ENCODE measurements at places on chromosomes 16 and 17.

DNA sequence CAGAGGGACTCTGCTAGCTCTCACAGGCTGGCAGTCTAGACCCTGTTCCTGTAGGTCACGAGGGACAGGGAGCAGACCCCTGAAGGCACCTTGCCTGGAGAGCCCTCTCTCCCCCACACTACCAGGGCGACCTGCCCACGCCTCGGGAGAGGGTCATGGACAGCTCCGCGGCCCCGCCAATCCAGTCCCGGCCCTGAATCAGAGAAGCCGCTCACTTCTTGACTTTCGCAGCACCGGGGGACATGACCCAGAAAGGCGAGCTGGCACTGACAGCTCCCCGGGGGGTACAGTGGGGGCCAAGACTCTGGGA, 5.1 kb downstream of the KIFC3 start:
- DNase-seq: no peak

- DNase-seq: no peak
These were observed 370.1 kb upstream of the PMFBP1 start for GRCh38 chr16:72542102-72542501.

DNA sequence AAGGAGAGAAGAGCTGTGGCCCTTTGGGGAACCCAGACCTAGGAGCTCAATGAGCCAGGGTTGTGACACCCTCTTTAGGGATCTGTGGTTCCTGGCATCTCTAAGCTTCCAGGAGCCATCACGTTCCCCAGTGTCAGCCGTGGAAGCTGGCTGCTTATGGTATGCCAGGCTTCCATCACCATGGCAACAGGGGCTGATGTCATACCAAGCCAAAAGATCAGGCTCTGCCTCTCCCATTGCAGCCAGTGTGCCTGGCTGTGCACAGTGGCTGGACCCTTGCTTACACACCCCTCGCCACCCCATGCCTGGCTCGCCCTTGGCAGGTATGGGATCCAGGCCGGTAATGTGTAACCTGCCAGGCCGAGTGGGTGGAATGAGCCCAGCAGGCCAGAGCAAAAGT, 91.1 kb downstream of the SSH2 start:
- DNase-seq: no peak

- DNase-seq: no peak
These were observed 118.4 kb upstream of the CDC42EP4 start for GRCh38 chr17:73430165-73430680.

GRCh38 chr16:54879681-54880080, 51.0 kb upstream of the IRX5 start:
- DNase-seq: no peak

DNA sequence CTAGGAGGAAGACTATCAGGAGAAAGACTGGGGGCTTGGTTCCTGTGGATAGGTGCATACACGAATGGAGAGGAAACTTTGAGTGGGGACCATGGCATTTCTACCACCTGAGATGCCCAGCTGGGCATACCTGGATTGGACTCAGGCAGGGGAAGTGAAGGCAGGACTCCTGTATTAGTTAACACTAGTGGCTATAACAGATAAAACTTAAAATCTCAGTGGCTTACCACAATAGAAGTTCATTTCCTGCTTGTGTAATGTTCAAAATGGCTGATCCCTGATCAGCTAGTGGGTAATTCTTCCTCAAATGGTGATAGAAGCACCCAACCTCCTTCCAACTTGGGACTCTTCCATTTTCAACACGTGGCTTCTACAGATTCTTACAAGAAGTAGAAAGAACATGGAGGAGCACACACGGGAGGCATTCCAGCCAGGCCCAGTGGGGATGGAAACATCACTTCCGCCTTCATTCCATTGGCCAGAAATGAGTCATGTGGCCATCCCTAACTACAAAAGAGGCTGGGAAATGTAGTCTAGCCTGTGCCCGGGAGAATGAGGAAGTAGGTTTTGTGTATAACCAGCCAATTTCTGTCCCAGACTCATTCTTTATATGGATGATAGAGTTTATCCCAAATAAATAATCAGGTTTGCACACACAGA, 112.1 kb downstream of the UTP18 start:
- no peak for DNase-seq

DNA sequence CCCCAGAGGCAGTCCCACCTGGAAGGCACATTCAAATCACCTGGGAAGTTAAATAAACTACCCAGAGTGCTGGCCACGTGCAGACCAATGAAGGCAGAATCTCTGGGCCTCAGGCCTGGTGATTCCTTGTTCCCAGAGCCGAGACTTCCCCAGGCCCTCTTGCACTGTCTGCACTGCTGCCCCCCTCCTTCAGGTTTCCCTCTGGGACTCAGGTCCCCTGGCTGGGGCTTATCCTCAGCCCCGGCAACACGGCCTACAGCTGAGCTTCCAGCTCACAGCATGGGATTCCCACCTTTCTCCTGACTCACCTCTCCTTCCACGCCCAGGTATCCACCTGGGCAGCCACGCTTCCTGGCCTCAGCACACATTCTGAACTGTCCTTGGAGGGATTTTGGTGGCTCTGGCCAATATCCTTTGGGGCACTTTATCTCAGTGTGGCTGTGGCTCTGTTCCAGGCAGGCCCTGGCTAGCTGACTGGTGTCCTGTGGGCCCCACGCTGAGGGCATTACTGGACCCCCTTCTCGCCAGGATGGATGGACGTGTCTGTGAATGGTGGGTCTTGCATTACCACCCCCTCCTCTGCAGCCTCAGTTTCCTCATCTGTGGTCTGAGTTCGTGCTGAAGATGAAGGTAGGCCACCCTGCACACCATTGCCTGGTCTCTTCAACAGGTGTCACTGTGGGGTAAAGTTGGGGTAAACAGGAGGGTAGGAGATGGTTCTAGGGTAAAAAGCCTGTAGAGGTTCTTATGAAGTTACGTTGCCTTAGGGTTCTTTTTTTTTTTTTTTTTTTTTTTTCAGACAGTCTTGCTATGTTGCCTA, 165.7 kb downstream of the IRF8 start:
- DNase-seq: no peak

DNA sequence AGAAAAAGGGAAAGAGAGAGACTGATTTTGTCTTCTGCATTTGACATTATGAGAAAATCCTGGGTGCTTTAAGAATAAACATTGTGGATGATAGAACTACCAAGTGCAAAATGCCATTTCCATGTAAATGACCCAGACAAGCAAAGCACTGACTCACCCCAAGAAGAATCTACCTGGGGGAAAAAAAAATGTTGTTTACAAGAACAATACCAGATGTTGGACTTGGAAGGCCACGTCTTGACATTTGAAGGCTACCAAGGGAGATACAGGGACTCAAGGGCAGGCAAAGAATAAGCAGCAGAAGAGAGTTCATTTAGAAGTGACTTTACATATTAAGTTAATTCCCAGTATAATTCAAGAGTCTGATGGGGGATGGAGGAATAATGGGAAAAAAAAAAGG, 125.3 kb downstream of the TMEM114 start:
- DNase-seq: no peak

DNA sequence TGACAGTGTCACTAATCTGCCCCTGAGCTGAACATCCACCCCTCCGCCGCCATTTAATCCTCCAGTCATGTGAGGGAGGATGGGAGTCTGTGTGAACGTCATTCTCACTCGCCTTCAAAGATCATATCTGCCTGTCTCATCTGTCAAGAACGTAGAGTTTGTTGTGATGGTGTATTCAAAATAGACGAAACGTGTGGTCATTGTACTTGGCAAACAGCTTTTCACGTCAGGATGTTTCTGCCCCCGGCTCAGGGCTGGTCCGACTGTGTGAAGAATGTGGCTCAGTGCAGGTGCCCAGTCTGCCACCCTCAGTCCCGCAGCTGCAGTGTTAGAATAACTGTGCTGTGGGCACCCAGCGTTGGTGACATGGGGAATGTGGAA, 148.0 kb downstream of the KCNJ12 start:
- DNase-seq: no peak

GRCh38 chr16:10169031-10169430, 13.2 kb downstream of the GRIN2A start:
- DNase-seq: no peak

DNA sequence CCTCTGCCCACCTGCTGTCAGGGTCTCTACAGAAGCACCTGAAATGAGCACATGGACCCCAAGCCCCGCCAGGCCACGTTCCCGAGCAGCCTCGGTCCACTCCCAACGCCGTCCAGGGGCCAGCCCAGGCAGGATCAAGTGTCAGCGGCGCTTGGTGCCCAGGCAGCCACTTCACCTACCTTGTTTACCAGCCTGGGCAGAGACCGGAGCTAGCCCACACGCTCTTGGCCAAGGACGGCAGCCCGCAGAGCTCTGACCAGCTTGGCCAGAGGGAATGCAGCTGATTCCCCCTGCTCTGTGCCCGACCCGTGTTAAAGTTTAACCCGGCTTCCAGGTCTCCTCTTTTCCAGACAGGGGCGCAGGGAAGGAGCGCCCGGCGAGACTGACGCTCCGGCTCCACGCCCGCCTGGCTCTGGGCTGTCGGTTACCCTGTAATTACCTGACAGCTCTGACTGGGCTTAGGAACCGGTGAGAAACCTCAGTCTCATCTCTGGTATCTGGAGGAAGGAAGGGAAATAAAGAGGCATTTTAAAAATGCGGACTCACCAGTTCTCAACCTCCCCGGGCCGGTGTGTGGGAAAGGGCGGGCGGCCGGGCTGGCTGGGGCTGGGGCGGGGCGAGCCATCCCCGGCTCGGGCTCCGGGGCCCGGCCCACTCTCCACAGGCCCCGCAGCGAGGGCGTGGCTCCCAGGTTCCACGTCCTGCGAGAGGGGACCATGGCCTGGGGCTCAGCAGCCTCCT, 4.6 kb downstream of the KIFC3 start:
- no peak for DNase-seq

GRCh38 chr16:59214455-59214854, 480.3 kb upstream of the GOT2 start:
- no peak for DNase-seq

DNA sequence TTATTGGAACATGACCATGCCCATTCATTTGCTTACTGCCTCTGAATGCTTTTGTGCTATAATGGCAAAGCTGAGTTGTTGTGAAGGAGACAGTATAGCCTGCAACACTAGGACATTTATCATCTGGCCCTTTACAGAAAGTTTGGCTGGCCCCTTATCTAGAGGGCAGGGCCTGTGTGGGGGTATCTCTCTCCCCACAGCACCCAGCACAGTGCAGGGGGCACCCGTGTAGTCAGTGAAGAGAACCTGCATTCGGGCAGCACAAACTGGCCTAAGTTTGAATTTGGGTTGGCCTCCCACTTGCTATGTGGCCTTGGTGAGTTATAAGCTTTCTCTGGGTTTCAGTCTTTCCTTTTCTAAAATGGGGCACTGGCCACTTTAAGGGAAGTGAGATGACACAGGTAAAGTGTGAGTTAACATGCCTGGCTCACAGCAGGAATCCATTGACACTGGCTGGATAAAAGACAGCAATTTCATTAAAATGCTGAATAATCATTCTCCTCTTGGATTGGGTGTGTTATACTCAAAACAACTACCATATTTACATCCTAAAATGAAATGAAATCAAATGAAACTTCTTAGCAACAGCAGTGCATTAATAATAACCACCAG, 12.1 kb downstream of the UBE2O start:
- no peak for DNase-seq

All from stimulated activated CD8-positive, alpha-beta memory T cell treated with anti-CD3 and anti-CD28 coated beads, Interleukin-12 subunit alpha, Interleukin-12 subunit beta, amount 100 ng/mL, for 1 hour (primary cell).